ENCODE measurements at places on chromosomes 5 and 9.

GRCh38 chr9:136756134-136756438, 2.0 kb downstream of the LCN8 start:
- DNase-seq: no peak

- DNase-seq: no peak
These were observed 16.6 kb downstream of the OTULINL start for GRCh38 chr5:14598225-14598624.

DNA sequence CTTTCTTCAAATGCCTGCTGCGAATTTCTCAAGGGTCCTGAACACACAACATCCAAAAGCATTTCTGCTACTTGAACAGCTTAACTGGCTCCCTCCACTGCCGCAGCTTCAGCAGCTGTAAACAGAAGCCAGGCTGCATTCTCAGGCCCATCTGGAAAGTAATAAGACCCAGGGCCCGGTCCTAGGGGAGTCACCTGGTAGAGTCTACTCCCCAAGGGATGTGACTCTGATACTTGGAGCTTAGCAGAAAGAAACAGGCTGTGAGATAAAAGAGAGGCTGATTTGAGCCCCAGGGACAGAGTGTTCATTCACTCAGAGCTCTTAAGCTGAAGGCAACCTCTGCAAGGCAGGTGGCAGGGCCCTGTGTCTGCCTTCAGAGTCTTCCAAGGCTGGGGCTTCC, 356.8 kb downstream of the SPOCK1 start:
- DNase-seq: no peak

DNA sequence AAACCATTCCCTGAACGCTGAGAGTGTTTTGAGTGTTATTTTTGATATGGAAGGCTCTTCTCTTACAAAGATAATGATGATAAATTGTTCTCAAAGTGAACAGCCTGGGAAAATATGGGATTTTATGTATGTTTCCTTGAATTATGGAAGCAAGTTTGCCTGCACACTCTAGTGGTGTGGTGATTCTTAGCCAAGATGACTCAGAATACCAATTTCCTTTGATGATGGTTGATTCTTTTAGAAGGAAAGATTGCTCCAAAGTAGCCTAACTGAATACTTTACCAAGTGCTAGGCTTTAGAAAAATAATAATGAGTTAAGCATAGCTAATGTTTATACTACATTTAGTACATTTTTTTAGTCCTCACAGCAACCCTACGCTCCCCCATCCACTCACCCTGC, 243.4 kb downstream of the EBF1 start:
- DNase-seq: no peak

DNA sequence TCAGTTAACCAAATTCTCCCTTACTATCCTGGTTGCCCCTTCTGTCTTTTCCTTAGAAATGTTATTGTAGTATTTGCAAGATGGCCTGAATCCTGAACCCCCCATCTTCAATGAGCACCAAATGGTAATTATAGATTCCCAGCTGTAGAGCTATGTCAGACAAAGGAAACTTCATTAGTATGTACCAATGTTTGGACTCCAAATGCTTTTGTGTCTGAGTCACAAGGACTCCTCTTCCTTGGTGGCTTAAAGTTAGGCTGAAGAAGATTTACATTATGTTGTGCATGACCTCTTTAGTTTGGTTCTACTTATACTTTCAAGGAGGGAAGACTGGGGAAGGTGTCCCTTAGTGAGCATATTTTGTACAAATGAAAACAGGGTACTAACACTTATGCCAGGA, 105.9 kb upstream of the CDKN2B start:
- DNase-seq: no peak

DNA sequence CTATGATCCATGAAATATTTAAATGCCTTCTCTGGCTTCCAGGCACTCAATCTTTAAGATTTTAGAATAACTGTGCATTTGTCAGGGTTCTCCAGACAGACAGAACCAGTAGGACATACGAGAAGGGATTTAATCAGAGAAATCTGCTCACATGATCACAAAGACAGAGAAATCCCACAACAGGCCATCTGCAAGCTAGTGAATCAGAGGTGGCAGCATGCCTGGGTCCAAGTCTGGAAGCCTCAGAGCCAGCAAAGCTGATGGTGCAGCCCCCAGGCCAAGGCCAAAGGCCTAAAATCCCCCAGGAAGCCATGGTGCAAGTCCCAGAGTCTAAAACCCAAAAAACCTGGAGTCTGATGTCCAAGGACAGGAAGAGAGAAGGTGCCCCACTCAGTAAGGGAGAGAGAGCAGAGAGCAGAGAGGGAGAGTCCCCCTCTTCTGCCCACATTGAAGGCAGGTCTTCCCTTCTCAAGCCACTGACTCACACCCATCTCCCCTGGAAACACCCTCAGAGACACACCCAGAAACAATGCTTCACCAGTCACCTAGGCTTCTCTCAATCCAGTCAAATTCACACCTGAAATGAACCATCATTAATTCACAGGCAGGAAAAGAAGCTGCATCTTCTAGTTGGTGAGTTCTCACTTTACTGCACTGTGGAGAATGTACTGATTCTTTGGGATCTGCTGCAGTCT, 48.7 kb downstream of the CAMSAP1 start:
- DNase-seq: peak; percentile 47

- DNase-seq: no peak
These were observed 23.4 kb downstream of the TENT4A start for GRCh38 chr5:6736524-6737042.

GRCh38 chr5:37576552-37576951, 197.4 kb downstream of the WDR70 start:
- DNase-seq: no peak

- DNase-seq: peak; percentile 53
These were observed 410.8 kb upstream of the MEF2C start for GRCh38 chr5:89293810-89294209.

DNA sequence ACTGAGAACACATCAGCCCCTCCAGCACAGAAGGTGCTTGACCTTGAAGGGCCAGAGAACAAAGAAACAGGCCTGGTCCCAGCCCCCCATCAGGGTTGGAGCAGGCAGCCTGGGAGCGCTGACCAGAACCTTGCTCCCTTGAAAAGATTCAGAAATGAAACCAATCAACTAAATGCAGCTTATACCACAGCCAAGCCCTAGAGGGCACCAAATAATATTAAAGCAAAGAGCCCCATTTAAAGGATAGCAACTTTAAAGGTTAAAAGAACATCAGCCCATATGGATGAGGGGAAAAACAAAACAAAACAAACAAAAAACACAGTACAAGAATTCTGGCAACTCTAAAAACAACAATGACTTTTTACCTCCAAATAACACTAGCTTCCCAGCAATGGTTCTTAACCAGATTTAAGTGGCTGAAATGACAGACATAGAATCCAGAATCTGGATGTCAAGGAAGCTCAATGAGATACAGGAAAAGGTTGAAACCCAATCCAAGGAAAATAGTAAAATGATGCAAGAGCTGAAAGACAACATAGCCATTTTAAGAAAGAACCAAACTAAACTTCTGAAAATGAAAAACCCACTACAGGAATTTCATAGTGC, 471.9 kb downstream of the MTRR start:
- DNase-seq: no peak

GRCh38 chr5:112625246-112625645, 112.4 kb upstream of the APC start:
- no peak for DNase-seq

DNA sequence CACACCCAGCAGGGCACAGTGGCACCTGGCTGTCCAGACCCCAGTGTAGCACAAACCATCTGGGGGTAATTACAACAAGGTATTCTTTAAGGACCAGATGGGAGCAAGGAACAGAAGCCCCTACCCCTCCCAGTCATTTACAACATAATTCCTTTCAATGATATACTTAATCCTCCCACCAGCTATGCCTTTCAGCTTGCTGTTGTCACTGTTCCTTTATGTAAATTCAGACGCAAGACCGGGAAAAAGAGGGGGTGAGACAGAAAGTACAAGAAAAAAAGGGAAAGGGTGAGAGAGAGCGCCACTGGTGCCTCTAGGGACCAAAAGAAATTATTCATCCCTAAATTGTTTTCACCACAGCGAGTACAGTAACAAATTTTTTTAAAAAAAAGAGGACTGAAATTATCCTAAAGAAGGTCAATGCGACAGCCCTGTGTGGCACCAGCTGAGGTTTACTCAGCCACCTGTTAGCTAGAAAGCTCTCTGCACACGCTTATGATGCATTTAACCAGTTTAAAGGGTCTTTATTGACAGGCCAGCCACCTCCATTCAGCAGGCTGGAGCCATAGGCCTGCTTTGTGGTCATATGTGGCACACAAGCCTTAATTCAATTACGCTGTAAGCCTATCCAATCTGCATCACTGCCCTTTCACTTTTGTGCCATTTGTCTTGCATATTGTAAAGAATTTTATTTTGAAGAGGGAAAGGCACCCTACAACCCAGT, 210.2 kb upstream of the ISL1 start:
- DNase-seq: no peak

DNA sequence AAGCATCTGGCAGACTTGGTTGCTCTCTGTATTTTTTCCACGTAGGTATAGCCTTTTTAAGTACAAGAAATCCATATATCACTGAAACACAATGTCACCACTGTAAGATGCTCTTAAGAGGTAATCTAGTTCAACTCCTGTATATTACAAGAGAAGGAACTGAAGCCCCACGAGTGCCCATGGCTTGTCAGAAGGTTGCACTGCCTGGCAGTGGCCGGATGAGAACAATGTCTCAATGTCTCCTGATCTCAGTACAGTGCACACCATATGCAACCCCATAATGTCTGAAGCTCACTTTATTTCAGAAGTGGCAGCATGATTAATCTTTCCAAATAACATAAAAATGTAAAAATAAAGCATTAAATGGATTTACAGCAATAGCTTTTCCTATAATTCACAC, 27.7 kb downstream of the TUT7 start:
- peak; percentile 31 for DNase-seq
